ENCODE measurements at places on chromosomes 13 and 19. TPM values are rescaled to one million over a fixed set of nuclear protein-coding genes. Genes with fewer than 3 reads are reported as not detected.

Gene ZNF439
- 13.5 TPM for total RNA-seq

DNA sequence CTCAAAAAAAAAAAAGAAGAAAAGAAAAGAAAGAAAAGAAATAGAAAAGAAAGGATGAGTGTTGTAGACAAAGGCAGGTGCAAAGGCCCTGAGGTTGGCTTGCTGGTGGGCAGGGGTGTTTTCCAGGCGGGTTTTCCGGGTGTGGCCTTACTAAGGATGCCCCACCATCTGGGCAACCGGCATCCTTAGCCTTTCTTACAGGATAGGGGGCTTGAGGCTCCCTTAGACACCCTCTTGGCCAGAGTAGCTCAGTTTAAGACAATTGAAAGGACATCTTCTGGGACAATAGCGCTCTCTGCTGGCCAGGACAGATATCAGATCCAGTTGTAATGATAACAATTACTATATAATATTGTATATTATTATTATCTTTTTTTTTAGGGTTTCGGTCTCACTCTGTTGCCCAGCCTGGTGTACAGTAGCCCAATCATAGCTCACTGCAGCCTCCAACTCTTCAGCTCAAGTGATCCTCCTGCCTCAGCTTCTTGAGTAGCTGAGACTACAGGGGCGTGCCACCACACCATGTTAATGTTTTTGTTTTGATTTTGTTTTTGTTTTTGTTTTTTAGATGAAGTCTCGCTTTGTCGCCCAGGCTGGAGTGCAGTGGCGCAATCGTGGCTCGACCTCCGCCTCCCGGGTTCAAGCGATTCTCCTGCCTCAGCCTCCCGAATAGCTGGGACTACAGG is 1.4 kb upstream of the QTRT1 start:
- no peak for DNase-seq
- H3K27ac ChIP-seq: no peak overlapping the region
- no peaks in the 10 kb centered on the region for H3K27me3 ChIP-seq
- no peaks in the 10 kb centered on the region for H3K36me3 ChIP-seq
- no peaks in the 10 kb centered on the region for H3K4me1 ChIP-seq

Gene SLITRK6
- total RNA-seq: 1.1 TPM

GRCh38 chr13:54852831-54853230 is 1824.2 kb downstream of the OLFM4 start:
- H3K27me3 ChIP-seq: no peaks in the 10 kb centered on the region
- H3K27ac ChIP-seq: no peak overlapping the region
- no peaks in the 10 kb centered on the region for H3K36me3 ChIP-seq
- no peak overlapping the region for H3K4me3 ChIP-seq
- DNase-seq: no peak
- H3K4me1 ChIP-seq: no peaks in the 10 kb centered on the region

DNA sequence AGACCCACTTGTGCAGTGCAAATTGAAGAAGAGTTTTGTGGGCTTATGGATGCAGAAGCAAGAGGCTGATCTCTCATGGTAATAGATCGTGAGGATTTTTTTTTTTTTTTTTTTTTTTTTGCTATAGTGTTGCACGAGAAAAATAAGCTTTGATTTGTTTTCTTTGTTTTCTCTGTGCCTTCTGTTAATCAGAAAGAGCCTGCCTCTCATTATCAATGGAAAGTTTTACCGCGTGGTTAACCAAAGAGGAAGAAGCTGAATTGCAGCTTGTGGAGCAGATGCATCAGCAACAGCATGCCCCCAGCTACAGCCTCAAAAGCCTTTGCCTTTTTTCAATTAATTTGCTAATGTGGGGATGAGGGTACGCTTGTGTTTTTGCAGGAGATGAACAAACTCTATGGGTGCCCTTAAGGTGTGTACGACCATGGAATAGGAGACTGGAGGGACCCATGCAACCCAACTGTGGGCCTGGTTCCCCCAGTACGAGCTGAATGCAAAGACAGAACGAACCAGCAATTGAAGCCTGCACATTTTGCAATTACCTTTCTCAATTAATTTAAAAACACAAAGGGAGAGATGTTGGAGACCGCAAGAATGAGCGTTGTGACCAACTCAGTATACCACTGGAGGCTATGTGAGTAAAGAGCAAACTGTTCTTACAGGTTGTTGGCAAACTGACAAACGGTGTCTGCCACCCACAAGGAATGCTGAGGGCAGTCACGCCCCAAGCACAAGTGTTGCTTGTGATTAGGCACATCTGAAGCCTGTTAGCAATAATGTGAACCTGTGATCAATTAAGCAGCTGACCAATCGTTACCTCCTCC is 58.6 kb upstream of the SPRY2 start:
- H3K36me3 ChIP-seq: no peaks in the 10 kb centered on the region
- no peak overlapping the region for H3K27ac ChIP-seq

DNA sequence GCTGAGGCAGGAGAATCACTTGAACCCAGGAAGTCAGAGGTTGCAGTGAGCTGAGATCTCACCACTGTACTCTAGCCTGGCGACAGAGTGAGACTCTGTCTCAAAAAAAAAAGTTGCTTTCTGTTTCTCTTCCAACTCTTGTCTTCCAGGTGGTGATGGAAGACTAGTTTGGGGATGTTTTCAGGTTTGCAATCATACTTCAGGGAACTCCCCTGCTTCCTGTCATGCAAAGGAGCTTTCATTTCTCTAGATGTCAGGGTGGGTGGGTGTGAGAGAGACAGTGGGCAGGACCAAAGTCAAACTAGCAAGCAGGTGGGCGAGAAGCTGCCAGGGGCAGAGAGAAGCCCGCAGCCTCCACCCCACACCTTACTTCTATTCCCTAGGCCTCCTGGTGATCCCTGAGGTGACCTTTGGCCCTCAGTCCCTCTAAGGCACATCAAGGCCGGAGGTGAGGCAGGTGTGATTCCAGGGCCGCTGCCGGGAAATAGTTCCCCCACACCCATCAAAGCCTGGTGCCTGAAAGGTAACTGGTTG is 25.7 kb downstream of the CCNE1 start:
- no peaks in the 10 kb centered on the region for H3K27me3 ChIP-seq
- no peak overlapping the region for H3K27ac ChIP-seq
- no peak overlapping the region for H3K4me3 ChIP-seq

- peak; percentile 60 for DNase-seq
- peak overlapping the region; percentile 88 for H3K27ac ChIP-seq
- no peaks in the 10 kb centered on the region for H3K27me3 ChIP-seq
- H3K36me3 ChIP-seq: no peaks in the 10 kb centered on the region
These were observed 46.0 kb downstream of the C13orf46 start for GRCh38 chr13:113927661-113928581.

Gene SIGLEC7
- total RNA-seq: 0.42 TPM

DNA sequence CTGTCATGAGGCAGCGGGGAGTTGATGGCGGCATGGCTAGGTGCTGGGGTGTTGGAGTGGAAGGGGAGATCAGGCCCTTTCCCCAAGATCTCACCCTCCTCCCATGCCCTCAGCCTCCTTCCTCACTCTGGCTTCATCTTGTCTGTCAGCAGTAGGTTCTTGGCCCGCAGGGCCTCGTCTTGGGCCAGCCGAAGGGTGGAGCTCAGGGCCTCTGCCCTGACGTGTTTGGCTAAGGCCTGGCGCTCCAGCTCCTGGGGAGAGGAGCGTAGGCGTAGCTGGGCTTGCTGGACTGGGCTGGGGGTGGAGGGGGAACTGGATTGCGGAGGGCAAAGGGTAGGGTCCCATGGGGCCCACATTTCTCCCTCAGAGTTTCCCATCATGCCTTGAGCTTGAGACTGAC is 23.2 kb downstream of the TSKS start:
- no peaks in the 10 kb centered on the region for H3K4me1 ChIP-seq
- no peak overlapping the region for H3K4me3 ChIP-seq
- no peaks in the 10 kb centered on the region for H3K27me3 ChIP-seq
- no peak overlapping the region for H3K27ac ChIP-seq

Gene PROZ
- total RNA-seq: not detected

- H3K27me3 ChIP-seq: no peaks in the 10 kb centered on the region
- DNase-seq: no peak
- H3K4me3 ChIP-seq: no peak overlapping the region
- no peaks in the 10 kb centered on the region for H3K36me3 ChIP-seq
These were observed 35.2 kb upstream of the WDFY2 start for GRCh38 chr13:51549050-51549449.

Gene KLK1
- not detected for total RNA-seq

DNA sequence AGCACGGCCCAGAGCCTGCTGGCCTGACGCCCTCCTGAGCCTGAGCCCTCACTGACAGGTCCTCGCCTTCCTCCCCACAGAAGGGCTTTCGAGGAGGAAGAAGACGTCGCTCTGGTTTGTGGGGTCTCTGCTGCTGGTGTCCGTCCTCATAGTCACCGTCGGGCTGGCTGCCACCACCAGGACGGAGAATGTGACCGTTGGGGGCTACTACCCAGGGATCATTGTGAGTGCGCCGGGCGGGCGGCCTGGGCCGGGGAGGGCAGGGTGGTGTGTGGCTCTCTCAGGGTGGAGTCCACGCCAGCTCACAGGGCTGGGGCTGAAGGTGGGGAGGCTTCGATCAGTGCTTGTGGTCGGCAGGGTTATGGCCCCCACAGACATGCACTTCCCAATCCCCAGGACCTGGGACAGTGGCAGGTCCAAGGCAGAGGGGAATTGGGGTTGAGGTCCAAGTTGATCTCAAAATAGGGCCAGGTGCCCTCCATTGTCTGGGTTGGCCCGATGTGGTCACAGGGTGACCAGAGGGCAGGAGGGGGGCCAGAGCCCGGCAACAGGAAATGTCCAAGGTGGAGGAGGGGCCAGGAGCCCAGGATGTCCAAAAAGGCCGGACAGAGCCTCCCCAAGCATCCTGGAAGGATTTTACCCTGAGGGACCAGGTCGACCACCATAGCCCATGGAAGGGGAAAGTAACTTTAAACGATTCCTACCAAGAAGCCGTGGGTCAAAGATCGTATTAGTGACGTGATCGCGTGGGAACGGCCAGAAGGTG is 7.2 kb downstream of the TMEM255B start:
- peaks cover 24% of the 10 kb centered on the region for H3K36me3 ChIP-seq
- no peak overlapping the region for H3K27ac ChIP-seq
- DNase-seq: no peak
- H3K4me3 ChIP-seq: no peak overlapping the region
- no peaks in the 10 kb centered on the region for H3K4me1 ChIP-seq

DNA sequence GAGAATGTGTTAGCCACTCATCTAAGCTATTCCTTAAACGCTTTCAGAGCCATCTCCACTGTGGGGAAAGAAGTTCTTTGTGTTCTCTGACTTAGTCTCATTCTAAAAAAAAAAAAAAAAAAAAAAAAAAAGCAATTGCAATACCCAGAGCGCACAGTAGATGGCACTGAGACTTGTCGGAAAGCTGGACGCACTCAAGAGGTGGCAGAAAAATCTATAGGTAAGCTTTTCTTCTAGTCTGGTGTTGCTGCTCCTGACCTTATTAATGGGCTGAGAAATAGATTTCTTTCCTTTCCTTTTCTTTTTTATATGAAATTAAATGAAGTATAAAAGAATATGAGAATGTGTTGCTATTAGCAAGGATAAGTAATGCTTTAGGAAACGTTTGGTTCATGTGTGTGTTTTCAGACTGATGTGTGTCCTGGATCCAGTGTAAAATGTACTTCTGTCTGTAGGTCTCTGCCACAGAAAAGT is 4.7 kb upstream of the GJB2 start:
- H3K36me3 ChIP-seq: no peaks in the 10 kb centered on the region
- H3K27ac ChIP-seq: no peak overlapping the region
- H3K4me3 ChIP-seq: no peak overlapping the region
- no peak for DNase-seq
- no peaks in the 10 kb centered on the region for H3K27me3 ChIP-seq
- H3K4me1 ChIP-seq: no peaks in the 10 kb centered on the region

DNA sequence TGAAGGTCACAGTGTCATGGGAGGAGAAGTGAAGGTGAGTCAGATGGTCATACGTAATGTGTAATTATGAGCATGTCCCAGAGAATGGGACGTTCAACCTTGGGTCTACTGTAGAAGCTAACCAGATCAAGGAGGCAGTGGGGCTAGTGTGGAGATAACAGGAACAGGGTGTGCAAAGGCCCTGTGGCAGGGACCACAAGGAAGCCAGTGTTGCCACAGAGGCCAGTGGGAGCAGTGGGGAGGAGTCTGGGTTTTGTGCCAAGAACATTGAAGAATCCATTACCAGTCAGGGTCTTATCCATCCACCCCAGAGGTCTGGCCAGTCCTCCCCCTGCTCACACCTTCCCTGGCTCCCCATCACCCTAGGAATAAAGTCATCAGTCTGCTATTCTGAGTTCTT is 3.3 kb downstream of the MRPL4 start:
- H3K36me3 ChIP-seq: peaks cover 12% of the 10 kb centered on the region
- no peak for DNase-seq
- H3K27ac ChIP-seq: no peak overlapping the region
- H3K4me3 ChIP-seq: no peak overlapping the region

All from tibial nerve (tissue), 4 donors.